GM04504 (cell line): ENCODE measurements at places on chromosomes 1 and 21.

- peak; percentile 52 for DNase-seq
Measured at GRCh38 chr1:41739061-41739955, 179.4 kb downstream of the HIVEP3 start.

DNA sequence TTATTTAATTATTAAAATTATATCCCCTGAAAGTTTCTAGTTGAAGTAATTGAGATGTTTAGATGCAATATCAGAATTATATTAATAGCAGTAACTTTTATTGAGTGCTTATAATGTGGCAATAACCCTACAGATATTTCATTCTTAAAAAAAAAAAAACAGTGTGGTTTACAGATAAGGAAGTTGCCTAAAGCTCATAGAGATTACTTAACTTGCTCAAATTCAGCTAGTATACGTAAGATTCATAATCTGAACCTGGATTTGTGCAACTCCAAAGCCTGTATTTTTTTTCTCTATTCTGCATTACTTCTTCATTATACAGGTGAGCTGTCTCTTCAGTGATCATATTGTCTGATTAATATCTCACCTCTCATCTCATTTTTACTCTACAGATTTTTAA is 156.0 kb upstream of the PTBP2 start:
- no peak for DNase-seq

- DNase-seq, result peak; percentile 27
Measured at GRCh38 chr1:230350208-230350921, 75.8 kb downstream of the PGBD5 start.

DNA sequence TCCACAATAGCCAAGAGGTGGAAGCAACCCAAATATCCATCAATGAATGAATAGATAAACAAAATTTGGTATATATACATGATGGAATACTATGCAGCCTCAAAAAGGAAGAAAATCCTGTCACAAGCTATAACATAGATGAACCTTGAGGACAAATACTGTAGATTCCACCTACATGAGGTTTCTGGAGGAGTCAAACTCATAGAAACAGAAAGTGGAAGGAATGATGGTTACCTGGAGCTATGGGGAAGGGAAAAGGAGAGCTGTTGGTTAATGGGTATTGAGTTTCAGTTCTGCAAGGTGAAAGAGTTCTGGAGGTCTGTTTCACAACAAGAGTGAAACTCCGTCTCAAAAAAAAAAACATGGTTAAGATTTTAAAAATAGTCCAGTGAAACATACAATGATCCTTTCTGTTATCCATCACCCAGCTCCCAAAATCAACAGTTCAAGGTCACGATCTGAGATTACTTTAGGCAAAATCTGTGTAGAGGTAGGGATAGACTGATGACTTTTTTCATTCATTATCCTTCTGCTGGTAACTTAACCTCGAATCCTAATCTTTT is 80.8 kb upstream of the HNRNPU start:
- DNase-seq, result no peak

- no peak for DNase-seq
Measured at GRCh38 chr1:36268981-36269380, 37.2 kb upstream of the SH3D21 start.

DNA sequence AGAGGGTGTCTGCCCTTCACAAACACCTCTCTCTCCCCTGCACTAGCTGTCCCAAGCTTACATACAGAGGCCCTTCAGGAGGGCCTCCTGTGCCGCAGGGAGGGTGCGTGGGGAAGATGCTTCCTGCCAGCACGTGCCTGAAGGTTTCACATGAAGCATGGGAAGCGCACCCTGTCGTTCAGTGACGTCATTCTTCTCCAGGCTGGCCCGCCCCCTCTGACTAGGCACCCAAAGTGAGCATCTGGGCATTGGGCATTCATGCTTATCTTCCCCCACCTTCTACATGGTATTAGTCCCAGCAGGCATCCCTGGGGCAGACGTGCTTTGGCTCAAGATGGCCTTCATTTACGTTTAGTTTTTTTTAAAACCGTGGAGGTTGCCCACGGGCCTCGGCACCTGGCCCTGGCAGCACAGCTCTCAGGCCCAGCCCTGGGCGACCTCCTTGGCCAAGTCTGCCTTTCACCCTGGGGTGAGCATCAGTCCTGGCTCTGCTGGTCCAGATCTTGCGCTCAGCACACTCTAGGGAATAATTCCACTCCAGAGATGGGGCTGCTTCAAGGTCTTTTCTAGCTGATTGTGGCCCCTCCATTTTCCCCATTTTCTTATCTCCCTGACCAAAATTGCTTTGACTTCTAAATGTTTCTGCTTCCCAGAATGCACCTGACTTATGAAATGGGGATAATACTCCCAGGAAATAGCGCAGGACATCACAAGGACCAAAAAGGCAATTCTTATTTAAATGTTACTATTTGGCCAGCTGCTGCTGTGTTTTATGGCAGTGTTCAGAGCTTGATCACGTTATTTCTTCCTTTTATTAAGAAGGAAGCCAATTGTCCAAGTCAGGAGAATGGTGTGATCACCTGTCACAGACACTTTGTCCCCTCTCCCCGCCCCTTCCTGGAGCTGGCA is 6.1 kb downstream of the NPPA start:
- DNase-seq, result no peak

DNA sequence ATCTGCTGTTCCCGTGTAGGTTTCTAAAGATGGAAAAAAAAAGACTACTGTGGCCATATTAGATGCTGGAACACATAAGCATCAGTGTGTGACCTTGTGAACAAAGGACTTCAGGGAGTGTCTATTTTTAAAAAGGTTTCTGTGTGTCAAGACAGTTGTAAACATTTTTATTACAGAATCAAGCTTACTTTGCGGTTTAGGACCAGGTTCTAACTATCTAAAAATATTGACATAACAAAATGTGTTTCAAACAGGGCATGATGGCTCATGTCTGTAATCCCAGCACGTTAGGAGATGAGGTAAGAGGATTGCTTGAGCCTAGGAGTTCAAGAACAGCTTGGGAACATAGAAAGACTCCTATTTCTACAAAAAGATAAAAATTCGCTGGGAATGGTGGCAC is 7.1 kb upstream of the DDI2 start:
- no peak for DNase-seq

DNA sequence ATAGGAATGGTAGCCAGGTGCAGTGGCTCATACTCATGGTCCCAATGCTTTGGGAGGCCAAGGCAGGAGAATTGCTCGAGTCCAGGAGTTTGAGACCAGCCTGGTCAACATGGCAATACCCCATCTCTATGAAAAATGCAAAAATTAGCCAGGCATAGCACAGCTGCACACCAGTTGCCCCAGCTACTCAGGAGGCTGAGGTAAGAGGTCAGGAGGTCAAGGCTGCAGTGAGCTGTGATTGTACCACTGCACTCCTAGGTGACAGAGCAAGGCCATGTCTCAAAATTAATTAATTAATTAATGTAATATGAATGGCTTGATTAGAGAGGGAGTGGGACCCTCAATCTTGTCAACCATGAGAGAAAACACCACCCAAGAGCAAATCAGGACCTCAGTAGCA is 198.7 kb upstream of the DUSP10 start:
- DNase-seq, result no peak

- no peak for DNase-seq
Measured at GRCh38 chr1:89616844-89617627, 15.9 kb upstream of the LRRC8C start.

DNA sequence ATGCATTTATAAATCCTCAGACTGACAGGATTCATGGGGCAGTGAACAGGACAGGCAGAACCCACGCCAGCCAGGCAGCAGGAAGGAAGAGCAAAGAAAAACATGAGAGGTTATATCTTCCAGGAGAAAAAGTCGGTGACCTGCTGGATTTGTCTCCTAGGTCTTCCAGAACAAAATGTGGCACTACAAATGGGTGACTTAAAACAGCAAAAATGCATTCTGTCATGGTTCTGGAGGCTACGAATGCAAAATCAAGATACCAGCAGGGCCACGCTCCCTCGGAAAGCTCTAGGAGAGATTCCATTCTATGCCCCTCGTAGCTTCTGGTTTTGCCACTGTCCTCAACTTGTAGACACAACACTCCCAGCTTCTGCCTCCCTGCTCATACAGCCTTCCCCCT is 63.4 kb downstream of the PSMG1 start:
- DNase-seq, result no peak
